ENCODE measurements at places on chromosomes 16 and 17.

DNA sequence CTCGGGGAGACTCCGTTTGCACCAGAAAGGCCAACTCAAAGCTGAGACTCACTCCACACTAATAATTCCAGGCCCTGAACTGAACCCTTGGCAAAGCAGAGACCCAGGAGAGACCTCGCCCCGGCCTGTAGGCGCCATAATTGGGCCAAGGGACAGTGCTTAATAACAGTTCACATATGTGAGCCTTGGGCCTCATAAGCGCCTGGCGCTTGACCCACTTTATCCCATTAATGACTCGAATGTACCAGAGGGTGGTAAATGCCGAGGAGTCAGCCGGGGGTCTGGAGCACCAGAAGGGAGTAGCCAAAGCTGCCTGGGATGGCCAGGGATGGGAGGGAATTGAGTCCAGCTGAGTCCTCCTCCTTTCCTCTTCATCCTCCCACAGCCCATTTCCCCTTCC is 24.6 kb downstream of the SLC6A4 start:
- no peak for DNase-seq

- peak; percentile 10 for DNase-seq
Measured at GRCh38 chr17:82519971-82520903, 705 bp downstream of the FOXK2 start.

- no peak for DNase-seq
Measured at GRCh38 chr16:4534151-4534790, 4.3 kb downstream of the CDIP1 start.

GRCh38 chr17:74453665-74454196 is 12.7 kb upstream of the CD300A start:
- peak; percentile 59 for DNase-seq

DNA sequence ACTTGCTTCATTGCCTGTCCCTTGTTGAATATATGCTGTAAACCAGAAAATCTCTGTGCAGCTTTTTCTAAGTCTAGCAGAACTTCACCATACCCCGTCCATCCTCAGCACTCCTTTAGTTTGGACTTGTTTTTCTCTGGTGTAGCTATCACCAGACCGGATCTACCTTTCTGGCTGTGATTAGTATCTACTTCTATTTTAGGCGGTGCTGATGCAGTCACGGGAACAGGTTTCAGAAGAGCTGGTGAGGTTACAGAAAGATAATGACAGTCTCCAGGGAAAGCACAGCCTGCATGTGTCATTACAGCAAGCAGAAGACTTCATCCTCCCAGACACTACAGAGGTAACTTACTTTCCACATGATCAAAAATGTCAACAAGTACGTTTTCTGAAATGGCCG is 46.4 kb downstream of the NUP88 start:
- no peak for DNase-seq

GRCh38 chr16:86307514-86307903 is 202.8 kb upstream of the FOXF1 start:
- DNase-seq = no peak

GRCh38 chr17:258906-259305 is 77.5 kb upstream of the DOC2B start:
- no peak for DNase-seq

- no peak for DNase-seq
Measured at GRCh38 chr16:12546918-12547607, 256.6 kb downstream of the CPPED1 start.

DNA sequence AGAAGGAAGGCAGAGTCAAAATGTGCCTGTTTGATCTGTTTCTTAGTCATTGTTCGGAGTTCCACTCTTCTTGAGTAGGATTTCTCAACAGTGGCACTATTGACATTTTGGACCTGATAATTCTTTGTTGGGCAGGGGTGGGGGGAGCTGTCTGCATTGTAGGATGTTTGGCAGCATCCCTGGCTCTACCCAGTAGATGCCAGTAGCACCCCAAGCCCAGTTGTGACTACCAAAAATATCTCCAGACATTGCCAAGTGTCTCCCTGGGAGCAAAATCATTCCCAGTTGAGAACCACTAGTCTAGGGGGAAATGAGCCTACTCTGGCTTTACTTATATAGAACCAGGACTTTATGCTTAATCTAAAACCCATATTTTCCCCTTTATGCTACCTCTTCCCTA is 1.1 kb upstream of the GFOD2 start:
- no peak for DNase-seq

DNA sequence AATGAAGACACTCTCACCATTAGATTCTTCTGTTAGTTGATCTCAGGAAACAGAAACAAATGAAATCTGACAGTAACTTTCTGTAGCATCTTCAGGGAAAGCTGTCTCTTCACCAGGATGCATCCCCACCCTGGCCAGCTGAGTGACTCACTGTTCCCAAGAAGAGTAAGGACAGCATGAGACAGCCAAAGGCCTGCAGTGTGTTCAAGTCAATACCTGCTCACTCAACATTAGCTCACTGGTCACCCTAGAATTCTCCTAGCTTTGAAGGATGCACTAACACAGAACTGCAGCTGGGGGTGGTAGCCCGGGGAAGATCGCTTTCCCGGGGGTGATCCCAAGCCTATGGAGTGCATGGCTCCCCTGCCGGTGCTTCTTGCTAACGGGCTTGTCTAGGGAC is 28.2 kb upstream of the CLEC18B start:
- DNase-seq = no peak

DNA sequence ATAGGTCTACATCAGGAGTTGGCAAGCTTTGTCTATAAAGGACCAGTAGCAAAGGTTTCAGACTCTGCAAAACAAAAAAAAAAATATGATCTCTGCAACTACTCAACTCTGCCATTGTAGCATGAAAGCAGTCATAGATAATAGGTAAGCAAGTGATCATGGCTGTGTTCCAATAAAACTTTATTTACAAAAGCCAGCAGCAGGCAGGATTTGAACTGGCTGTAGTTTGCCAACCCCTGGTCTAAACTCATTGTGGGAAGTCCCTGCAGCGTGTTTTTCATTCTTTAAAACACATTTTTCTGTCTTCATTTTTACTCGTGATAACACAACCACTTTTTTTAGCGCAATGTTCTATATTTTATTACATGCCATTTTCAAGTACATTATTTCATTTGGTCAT is 127.5 kb upstream of the COX10 start:
- DNase-seq = no peak

GRCh38 chr17:17552351-17553216 is 38.9 kb downstream of the PEMT start:
- DNase-seq = no peak
